ENCODE measurements at places on chromosomes 1 and 21.

DNA sequence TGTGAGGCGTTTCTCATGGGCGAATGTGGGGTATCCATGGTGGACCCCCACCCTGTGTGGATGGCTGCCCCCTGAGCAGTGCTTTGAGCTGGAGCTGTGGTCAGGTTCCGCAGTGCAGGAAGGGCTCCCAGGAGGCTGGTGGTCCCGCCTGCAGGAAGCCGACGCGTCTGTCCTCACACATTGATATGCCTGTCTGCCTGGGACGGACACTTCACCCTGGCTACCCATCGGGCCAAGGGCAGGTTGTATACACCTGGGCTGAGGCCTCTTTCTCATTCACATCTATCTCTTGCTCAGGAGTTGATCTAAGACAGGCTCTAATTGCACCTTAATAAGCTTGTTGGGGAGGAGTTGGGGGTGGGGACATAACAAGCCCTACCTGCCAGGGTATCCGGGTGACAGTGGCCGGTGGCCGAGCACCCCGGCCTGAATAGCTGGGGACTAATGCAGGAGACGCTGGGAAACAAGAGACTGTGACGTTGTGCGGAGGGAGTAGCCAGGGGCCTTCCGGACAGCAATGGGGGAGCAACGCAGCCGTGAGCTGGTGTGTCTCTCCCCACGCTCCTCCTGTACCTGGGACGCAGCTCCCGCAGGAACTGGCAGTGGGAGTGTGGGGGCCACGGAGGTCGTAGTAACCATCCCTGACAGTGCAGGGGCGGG is 21.7 kb downstream of the PDXK start:
- no peak for ATAC-seq

- no peak for ATAC-seq
Observed at GRCh38 chr21:41582866-41583265, 74.9 kb upstream of the TMPRSS2 start.

DNA sequence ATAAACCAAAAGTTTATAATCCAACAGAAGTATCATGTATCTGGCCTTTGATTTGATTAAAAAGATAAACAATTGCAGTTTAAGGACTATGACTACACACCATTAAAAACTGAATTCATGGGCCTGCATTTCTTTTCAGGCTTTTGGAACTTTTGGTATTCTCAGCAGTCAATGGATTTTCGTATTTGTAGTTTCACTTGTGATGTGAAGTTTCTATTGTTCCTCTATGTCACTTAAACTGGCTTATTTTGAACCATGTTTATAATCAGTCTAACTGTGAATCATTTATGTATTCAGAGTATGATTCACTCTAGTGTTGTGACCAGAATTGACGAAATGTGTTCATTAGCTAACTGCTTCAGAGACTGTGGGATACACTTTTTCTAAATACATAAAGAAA is 132.9 kb downstream of the COQ8A start:
- ATAC-seq = peak; percentile 95

GRCh38 chr21:35974775-35975174 is 85.6 kb downstream of the SETD4 start:
- ATAC-seq = no peak

- no peak for ATAC-seq
Observed at GRCh38 chr1:94560333-94560732, 18.8 kb upstream of the F3 start.

DNA sequence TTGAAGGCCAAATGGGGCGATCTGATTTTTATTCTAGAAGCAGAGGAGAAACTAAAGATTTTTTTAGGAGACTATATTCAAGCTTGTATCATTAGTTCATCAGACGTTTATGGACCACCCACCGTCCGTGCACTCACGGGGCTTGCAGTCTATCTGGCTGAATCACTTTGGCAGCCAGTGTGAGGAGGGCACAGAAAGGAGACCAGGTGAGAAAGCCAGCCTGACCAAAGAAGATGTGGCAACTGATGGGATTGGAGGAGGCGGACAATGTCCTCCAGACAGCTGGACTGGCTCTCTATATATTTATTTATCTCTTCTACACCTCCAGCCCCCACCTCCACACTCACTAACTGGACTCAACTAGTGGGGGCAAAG is 822 bp upstream of the ELOVL1 start:
- ATAC-seq = no peak

- ATAC-seq = no peak
Observed at GRCh38 chr1:55378582-55378981, 163.4 kb upstream of the USP24 start.

- no peak for ATAC-seq
Observed at GRCh38 chr1:224923726-224924125, 5.7 kb upstream of the DNAH14 start.

GRCh38 chr1:46459315-46459714 is 30.3 kb upstream of the DMBX1 start:
- no peak for ATAC-seq

GRCh38 chr1:193417403-193417802 is 231.0 kb upstream of the B3GALT2 start:
- ATAC-seq = peak; percentile 25

GRCh38 chr1:233340966-233341516 is 13.5 kb downstream of the MAP3K21 start:
- no peak for ATAC-seq
